ENCODE measurements at places on chromosomes 16 and 17. TPM values are rescaled to one million over a fixed set of nuclear protein-coding genes. Genes with fewer than 3 reads are reported as not detected.

Gene PERCC1
- not detected for polyA plus RNA-seq

Gene PARD6A
- polyA plus RNA-seq, result 14.3 TPM

Gene HOXB4
- 0.91 TPM for polyA plus RNA-seq

Gene SYCE1L
- polyA plus RNA-seq, result 8.2 TPM

Gene WFIKKN1
- polyA plus RNA-seq, result 13.8 TPM

Gene KCNG4
- polyA plus RNA-seq, result 0.02 TPM

Gene CA5A
- under 0.01 TPM for polyA plus RNA-seq

Gene OTOP3
- 0.35 TPM for polyA plus RNA-seq

Gene OR2C1
- not detected for polyA plus RNA-seq

Gene NKD1
- polyA plus RNA-seq, result 1.1 TPM

Gene TBX21
- polyA plus RNA-seq, result 0.09 TPM

Gene NPTX1
- 0.05 TPM for polyA plus RNA-seq

Gene TMIGD1
- polyA plus RNA-seq, result not detected

Gene ATAD5
- 0.19 TPM for polyA plus RNA-seq

Gene NLRC3
- 0.34 TPM for polyA plus RNA-seq

Gene ASB16
- 2.9 TPM for polyA plus RNA-seq

Gene GAST
- not detected for polyA plus RNA-seq

Gene UBALD2
- polyA plus RNA-seq, result 21.8 TPM

Gene PRSS33
- not detected for polyA plus RNA-seq

Gene CMIP
- polyA plus RNA-seq, result 20.2 TPM

Gene NLRC5
- polyA plus RNA-seq, result 20.1 TPM

Gene FDXR
- 11.4 TPM for polyA plus RNA-seq

Gene HASPIN
- not detected for polyA plus RNA-seq

Gene TGFB1I1
- polyA plus RNA-seq, result 8.6 TPM

Gene EVPLL
- polyA plus RNA-seq, result not detected

Gene PDE6G
- polyA plus RNA-seq, result 0.49 TPM

Gene SPATA32
- 0.19 TPM for polyA plus RNA-seq

Gene TMEM204
- 9.8 TPM for polyA plus RNA-seq

Gene YBX2
- 1.2 TPM for polyA plus RNA-seq

Gene CNTNAP4
- not detected for polyA plus RNA-seq

Gene MFSD11
- 5.9 TPM for polyA plus RNA-seq

Gene HES7
- polyA plus RNA-seq, result 0.16 TPM
